ENCODE measurements at places on chromosomes 2 and 18.

DNA sequence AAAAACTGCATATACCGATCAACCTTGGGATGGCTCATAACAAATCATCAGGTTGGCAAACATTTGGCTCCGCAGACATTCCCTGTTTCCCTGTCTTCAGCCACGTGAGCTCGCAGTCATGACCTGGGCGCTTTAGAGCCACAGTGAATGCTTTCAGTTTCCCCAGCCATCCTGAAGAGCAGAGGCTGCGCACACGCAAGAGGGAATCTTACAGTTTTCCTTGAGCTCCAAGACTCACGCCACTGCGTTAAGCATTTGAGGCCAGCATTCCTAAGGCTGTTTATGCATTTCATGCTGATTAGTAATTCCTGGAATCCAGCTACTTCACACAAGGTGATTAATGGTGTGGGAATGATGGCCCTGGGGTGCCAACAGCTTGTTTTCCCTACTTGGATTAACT is 95.1 kb downstream of the MTCL1 start:
- no peaks in the 10 kb centered on the region for H3K27me3 ChIP-seq
- no peak for DNase-seq
- no peak overlapping the region for H3K27ac ChIP-seq
- no peak overlapping the region for H3K4me3 ChIP-seq
- H3K36me3 ChIP-seq, result no peaks in the 10 kb centered on the region
- H3K4me1 ChIP-seq, result peaks cover 6% of the 10 kb centered on the region

DNA sequence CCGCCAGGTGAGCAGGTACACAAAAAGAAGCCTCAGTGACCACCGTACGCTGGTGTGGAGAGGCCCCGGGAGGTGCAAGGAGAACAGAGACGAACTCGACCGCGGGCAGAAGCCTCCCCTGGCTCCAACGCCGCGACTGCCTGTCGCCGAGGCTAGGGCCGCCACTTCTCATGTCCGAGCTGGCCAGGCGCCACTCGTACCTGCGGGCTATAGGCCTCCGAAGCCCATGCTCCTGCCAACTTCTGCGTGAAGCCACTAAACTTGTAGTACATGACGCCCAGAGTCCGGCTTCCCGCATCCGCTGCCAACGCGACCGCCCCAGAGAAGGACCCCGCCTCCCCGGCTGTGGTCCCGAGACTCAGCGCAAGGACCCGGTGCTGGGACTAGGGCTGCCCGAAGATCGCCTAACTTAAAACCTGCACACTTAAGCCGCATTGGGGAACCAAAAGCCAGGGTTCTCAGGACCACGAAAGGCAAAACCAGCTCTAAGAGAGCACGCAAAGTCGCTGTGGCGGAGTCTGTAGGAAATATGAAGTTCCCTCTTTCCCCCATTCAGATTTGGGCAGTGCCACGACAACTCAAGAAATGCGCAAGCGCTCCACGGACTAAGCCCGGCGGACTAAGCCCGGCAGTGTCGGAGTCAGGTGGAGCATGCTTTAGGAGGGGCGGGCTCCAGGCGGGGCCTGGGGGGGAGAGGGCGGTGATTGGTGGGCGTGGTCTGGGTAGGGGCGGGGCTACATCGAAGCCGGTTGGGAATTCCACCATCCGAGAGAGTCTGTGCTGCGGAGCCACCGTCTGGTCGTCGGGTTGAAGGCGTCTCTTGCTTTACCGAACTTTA is at the start of gene COX7A2L:
Gene COX7A2L (minus strand): TSS at position 328 of the 838 bp plus-strand sequence. CDS start 56 bp downstream, at position 272.
- H3K36me3 ChIP-seq, result no peaks in the 10 kb centered on the region
- peak within 1 kb of the TSS; percentile 97 for H3K4me3 ChIP-seq
- peaks cover 34% of the 10 kb centered on the region for H3K4me1 ChIP-seq
- H3K27ac ChIP-seq, result peak within 1 kb of the TSS; percentile 96
- DNase-seq, result peak; percentile 93
- H3K27me3 ChIP-seq, result peaks cover 3% of the 10 kb centered on the region

- no peak overlapping the region for H3K4me3 ChIP-seq
- no peak for DNase-seq
- no peaks in the 10 kb centered on the region for H3K36me3 ChIP-seq
- H3K27me3 ChIP-seq, result no peaks in the 10 kb centered on the region
Observed at GRCh38 chr18:43982582-43982981, 698.1 kb upstream of the SETBP1 start.

DNA sequence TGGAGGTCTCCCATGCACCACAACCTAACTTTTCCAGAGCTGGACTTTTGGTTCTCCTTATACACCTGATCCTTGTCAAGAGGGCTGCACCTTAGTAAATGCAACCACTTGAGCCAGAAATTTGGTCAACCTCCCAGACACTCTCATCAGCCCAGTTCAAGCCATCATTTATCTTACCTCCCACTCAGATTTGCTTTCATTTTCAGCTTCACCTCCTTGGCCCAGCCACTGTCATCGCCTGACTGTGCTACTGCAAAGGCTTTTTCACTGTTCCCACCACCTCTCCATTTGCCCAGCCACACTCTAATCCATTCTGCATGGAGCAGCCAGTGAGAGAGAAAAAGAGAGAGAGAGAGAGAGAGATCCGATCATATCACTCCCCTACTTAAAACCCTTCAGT is 112.4 kb upstream of the DDX18 start:
- peaks cover 3% of the 10 kb centered on the region for H3K27me3 ChIP-seq
- no peaks in the 10 kb centered on the region for H3K36me3 ChIP-seq
- no peaks in the 10 kb centered on the region for H3K4me1 ChIP-seq
- DNase-seq, result no peak
- no peak overlapping the region for H3K4me3 ChIP-seq

DNA sequence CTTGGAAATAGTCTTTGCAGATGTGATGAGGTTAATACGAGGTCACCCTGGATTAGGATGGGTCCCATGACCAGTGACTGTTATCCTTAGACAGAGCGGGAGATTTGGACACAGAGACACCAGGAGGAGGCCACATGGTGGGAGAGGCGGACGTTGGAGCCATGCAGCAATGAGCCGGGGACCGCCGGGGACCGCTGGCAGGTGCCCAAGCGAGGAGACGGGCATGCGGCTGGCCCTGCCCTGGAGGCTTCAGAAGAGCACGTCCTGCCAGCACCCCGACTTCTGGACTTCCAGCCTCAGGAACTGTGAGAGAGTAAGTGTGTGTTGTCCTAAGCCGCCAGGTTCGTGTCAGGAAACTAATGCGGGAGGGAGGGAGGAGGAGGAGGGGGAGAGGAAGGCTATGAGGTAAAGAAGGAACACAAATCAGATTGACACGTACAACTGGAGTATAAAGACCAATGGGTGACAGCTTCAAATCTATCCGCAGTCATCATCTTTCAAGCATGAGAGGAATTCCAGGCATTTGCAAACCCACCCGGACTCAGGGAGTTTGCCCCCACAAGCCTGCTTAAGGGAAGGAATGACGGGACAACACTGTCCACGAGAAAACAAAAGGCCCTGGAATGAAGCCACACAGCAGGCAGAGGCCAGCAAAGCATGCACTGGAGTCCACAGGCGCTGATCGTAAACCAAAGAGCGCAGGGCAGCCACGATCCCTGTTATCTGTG is 11.6 kb upstream of the BOK start:
- no peak overlapping the region for H3K27ac ChIP-seq
- DNase-seq, result no peak
- no peak overlapping the region for H3K4me3 ChIP-seq
- H3K27me3 ChIP-seq, result peaks cover 12% of the 10 kb centered on the region

DNA sequence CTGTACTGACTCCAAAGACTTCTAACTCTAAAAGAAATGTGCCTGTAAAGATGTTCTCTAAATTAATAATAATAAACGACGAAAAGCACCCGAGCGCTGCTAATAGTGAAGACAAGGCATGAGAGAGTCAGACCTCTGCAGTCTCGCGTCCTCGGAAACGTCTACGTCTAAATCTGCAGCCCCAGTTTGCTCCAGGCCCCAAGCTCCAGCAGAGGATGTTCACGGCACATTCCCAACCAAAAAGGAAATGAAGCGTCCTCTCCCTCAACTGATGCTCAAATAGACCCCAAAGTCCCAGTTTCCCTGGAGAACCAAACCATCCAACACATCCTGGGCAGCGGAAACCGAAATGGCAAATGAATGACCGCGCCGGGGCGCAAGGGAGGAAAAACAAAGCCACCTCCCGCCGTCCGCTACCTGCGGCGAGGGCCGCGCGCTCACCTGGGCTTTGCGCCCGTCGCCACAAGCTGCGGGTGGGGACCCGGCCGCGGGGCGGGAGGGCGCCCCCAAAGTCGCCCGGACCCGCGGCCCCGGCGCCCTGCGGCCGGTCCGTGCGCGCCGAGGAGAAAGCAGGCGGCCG is 47.1 kb upstream of the CCDC150 start:
- H3K27ac ChIP-seq, result no peak overlapping the region
- H3K4me1 ChIP-seq, result peaks cover 8% of the 10 kb centered on the region
- no peak for DNase-seq
- no peaks in the 10 kb centered on the region for H3K36me3 ChIP-seq
- H3K4me3 ChIP-seq, result no peak overlapping the region

- H3K27ac ChIP-seq, result no peak overlapping the region
- no peaks in the 10 kb centered on the region for H3K27me3 ChIP-seq
- no peaks in the 10 kb centered on the region for H3K36me3 ChIP-seq
- no peak for DNase-seq
- H3K4me1 ChIP-seq, result no peaks in the 10 kb centered on the region
Observed at GRCh38 chr2:4840791-4841190, 851.4 kb upstream of the SOX11 start.

DNA sequence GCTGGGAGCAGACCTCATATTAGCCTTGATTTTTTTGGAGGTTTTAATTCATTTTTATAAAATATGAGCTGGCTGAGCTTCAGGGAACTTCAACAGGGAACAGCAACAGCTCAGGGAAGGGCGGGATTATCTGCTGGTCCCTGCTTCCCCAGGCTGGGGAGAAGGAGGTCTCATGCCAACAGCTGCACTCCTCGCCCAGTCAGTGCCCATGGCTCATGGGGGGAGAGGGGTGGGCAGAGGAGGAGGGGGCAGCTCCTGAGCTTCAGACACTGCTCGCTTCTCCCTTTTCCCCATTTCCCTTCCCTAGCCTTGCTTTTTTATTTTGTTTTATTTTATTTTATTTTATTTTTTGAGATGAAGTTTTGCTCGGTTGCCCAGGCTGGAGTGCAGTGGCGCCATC is 442 bp upstream of the OTOF start:
- H3K27me3 ChIP-seq, result peaks cover 9% of the 10 kb centered on the region
- no peak overlapping the region for H3K4me3 ChIP-seq
- H3K27ac ChIP-seq, result no peak overlapping the region
- H3K36me3 ChIP-seq, result no peaks in the 10 kb centered on the region
- no peaks in the 10 kb centered on the region for H3K4me1 ChIP-seq

DNA sequence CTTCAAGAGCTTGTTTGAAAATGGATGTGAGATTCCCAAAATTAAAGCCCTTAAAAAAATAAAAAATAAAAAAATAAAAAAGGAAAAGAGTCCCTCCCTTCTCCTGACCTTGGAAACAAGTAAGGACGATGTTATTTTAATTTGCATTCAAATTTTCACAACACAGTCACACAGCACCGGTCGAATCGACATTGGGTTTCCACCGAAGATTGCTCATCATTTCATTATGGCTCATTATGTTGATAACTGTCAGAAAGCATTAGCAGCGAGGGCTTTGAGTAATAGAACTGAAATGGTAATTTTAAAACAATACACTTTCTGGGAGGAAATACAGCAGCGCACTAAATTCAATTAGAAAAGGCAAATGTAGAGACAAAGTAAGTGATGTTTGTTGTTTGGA is 78.7 kb downstream of the EPHA4 start:
- DNase-seq, result no peak
- no peaks in the 10 kb centered on the region for H3K27me3 ChIP-seq
- H3K4me1 ChIP-seq, result no peaks in the 10 kb centered on the region
- no peak overlapping the region for H3K27ac ChIP-seq

Measured in T-cell (primary cell).